ENCODE measurements at places on chromosomes 6 and 20.

GRCh38 chr6:168106633-168107005 lies 27.6 kb upstream of the FRMD1 start:
- no peak for DNase-seq

- no peak for DNase-seq
These were observed 23.6 kb downstream of the RWDD2A start for GRCh38 chr6:83216806-83217205.

DNA sequence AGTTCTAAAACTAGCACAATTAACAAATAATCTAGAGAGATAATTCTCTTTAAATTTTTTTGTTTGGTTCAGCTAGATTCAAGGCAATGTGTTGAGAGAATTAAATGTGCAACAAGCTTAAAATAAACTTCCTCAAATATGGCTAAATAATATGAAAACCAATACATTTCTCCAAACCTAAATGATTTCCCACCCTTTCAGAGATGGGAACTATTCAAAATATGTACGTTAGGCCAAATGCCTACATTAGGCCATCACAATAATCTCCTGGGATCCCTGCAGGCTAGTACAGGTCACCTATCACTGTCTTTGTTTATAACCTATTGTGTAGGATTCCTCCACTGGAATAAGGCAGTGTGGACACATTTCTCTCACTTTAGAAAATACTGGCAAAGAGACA lies 1.7 kb downstream of the FAXC start:
- no peak for DNase-seq

DNA sequence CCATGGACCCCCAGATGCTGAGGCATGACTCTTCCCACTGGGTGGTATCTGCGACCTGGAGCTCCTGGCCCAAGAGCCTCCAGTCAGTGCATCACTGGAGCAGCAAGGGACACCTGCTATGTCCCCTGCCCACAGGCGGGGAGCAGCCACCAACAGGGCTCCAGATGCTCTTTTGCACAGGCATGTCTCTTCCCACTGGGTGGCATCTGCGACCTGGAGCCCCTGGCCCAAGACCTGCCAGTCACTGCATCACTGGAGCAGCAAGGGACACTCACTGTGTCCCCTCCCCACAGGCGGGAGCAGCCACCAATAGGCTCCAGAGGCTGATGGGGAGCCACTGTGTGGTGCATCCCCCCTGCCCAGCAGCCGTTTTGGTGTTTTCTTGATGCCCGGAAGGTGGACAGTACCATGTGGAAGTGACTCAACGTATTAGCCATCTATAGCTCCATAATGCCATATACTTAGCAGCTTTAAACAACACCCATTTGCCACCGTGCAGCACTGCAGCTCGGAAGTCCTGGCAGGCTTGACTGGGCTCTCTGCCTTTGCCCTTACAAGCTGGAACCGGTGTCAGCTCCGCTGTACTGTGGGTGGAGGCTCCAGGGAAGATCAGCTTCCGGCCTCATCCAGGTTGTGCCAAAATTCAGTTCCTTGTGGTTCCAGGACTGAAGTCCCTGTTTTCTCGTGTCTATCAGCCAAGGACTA lies 124.9 kb upstream of the CST7 start:
- no peak for DNase-seq

GRCh38 chr20:2872459-2873009 lies 747 bp upstream of the PTPRA start:
- peak; percentile 83 for DNase-seq

All from common myeloid progenitor, CD34-positive (primary cell).